ENCODE measurements at places on chromosomes 13 and 19.

DNA sequence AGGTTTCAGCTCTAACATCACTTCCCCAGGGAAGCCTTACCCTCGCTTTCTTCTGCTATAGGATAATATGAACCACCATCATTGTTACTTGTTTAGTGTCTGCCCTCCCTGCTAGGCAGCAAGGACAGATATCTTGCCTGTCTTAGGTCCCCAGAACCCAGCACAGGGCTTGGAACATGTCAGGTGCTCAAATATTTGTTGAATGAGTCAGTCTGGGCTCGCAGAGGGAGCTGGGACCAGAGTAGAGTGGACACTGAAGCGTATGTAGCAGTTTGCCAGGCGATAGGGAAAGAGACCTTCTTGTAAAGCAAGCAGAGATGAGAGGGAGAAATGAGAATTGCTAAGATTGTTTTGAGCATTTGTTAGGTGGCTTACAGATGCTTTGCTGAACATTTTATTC lies 11.7 kb downstream of the BCKDHA start:
- no peak for DNase-seq

- no peak for DNase-seq
Measured at GRCh38 chr19:56689198-56689597, 17.6 kb upstream of the ZNF835 start.

DNA sequence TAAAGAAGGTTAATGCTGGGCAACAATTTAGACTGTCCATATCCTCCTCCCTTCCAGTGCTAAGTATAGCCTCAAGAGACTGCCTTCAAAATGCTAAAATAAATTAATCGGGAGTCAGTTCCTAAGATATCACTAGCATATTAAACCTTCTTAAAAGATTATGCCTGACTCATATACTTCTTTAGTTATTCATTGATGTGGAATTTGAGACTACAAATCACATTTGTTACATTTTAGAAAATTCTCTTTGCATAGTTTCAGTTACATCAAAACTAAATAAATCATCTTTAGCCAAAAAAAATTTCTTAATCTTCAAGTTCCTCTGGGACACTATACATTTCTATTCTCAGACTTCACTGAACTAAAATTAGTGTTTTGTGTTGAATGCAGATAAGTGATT lies 769.1 kb downstream of the PCDH9 start:
- no peak for DNase-seq

GRCh38 chr19:30621326-30621920 lies 249.2 kb downstream of the ZNF536 start:
- DNase-seq, result no peak

GRCh38 chr13:43113603-43114002 lies 90.2 kb downstream of the DNAJC15 start:
- no peak for DNase-seq

DNA sequence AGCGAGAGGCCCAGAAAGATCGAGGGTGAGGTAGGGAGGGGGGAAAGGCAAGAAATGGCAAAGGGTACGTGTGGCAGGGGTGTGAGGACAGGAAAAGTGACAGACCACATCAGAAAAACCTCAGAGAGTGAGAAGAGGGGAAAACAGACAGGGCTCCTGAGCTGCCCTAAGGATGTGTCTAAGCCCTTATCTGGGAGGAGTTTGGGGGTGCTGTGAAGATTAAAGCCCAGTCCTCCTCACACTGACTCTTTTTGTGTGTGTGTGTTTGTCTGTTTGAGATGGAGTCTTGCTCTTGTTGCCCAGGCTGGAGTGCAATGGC lies 703 bp upstream of the PTH2 start:
- DNase-seq, result no peak

GRCh38 chr13:27535546-27535945 lies 84.8 kb downstream of the LNX2 start:
- DNase-seq, result no peak

- DNase-seq, result peak; percentile 91
Measured at GRCh38 chr19:588741-589692, 664 bp upstream of the HCN2 start.

DNA sequence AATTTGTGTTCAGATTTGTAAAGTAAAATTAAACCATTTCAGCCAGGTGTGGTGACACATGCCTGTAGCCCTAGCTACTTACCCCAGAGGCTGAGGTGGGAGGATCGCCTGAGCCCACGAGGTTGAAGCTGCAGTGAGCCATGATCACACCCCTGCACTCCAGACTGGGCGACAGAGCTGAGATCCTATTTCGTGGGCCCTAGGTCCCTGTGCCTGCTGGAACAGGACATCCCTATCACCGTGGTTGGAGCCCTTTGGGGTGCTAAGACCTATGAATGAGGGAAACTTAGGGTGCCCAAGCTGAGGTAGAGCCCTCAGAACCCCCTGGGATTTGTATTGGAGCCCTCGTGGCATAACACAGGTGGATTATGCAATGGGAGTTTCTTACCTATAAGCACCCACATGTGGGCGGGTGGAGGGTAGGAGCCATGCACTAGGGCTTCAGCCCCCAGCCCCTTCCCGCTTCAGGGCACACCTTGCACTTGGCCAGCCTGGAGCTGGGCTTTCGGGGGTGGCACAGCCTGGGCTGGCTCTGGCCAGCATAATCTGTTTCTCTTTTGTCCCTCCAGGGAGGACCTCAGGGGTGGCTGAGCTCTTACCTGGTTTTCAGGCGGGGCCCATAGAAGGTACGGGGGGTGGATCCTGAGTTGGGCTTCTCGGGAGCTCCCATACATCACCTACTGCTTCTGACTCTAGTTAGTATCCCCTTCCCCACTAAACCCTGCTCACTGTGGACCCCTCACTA lies 7.2 kb upstream of the USF2 start:
- DNase-seq, result no peak

DNA sequence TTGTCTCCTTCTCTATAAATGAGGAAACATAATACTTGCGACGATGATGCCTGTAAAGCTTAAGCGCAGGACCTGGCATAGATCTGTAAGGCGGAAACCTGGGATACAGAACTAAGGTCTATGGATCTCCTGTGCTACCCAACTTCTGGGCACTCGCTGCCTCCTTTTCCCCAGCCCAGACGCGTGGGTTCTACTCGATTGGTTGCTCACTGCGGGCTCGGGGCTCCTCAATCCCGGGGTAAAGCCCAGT lies 615 bp upstream of the PSMC4 start:
- no peak for DNase-seq

DNA sequence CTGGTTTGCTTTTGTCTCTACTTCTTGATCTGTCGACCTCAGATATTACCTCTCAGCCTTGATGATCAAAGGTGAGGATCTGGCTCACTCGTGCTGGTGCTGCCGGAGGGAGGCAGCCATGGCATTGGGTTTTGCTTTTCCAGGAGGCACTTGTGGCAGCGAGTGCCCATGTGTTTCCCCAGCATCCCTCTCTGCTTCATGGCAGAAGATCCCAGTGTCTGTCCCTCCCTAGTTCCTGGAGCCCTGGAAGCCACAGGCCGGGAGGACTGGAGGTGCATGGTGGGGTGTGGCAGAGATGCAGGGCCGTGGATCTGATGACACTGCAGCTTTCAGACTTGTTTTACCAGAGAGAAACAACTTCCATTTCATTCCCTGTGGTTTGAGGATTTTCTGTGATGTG lies 47.5 kb downstream of the ANKRD10 start:
- DNase-seq, result no peak

DNA sequence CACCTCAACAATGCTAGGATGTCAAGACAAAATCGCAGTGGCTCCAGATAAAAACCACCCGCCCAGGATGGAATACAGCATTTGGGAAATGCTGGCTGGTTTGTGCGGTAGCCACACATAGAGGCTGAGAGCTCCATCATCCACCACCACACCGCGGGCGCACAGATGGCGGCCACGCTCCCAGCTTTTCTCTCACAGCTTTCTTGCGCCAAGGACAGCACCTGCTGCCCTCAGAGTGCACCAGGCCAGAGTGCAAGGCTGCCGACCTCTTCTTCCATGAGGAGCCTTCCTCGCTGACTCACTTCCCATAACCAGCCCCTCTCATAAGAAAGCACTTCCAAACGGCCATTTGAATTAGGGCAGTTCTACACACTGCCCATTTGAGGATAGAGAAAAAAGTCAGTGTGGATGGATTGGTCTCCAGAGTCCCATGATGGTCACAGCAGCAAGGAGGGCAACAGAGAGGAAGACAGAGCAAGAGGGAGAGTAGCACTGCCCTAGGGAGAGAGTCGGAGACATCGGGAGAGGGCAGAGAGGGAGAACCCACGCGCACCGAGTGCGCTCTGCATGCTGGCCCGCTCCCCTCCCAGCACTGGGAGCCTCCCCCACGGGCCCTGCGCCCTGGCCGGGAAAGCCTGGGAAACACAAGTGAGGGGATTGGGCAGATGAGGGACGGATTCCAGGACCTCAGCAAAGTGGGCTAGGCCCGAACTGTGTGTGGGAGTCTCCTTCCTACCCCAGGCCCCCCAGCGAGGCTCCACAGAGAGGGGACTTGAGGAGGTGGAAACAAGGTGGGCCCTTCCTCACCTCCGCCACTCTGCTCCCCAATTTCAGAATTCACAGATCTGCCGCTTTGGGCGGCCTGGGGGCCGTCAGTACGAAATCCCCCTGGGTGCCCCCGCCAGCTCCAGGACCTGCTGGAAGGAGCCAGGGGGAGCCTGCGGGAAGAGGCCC lies 156.9 kb downstream of the USP12 start:
- DNase-seq, result no peak

GRCh38 chr19:54877471-54877870 lies 3.4 kb downstream of the FCAR start:
- DNase-seq, result no peak

DNA sequence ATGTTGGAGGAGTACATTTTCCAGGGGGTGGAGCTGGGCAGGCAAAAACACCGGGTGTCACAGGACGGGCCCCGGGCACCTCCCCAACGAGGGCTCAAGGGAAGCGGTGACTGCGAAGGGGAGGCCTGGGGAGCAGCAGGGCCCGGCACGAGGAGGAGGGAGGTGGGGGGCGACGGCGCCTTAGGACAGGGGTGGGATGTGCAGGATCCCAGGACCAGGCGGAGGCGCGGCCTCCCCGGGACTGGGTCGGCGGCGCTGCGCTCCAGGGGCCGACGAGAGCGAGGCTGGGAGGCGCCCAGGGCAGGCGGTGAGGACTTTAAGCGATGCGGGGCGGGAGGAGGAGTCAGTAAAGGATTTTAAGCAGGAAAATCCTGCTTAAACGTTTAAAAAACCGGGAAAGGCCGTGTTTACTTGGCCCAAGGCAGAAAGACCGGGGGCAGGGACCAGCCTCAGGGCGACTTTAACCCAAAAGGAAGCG lies 427 bp downstream of the ZNF160 start:
- DNase-seq, result peak; percentile 37

GRCh38 chr19:9406798-9407352 lies 28.5 kb downstream of the ZNF266 start:
- no peak for DNase-seq

DNA sequence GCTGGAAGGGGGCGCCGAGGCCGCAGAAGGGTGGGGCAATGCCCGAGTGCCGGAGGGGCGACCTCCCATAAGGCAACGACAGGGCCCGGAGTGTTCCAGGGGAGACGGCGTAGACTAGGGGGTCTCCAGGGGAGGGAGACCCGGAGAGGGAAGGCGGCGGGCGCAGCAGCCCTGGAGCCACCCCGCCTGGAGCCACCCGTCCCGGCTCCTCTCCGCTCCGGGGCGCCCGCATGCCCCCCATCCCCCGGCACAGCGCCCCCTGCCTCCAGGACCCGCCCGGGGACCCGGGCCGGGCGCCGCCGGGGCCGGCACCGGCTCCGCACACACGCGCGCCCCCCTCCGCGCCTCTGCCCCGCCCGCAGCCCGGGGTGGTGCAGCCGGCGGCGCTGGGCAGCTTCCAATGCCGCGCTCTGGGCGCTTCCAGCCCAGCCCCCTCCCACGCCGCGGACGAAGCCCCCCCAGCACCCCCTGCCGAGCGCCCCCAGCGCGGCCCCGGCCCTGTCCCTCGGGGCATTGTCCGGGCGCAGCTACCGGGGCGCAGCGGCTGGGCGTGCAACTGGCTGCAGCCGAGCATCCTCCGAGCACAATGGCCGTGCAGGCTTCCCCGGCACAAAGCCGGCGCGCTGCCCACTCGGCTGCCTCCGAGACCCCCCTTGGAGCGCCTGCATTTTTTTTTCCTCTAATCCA lies 519 bp downstream of the PTPRS start:
- DNase-seq, result no peak

- no peak for DNase-seq
Measured at GRCh38 chr19:3578390-3578789, 5.6 kb downstream of the HMG20B start.

GRCh38 chr13:28678809-28679208 lies 19.9 kb downstream of the POMP start:
- no peak for DNase-seq

DNA sequence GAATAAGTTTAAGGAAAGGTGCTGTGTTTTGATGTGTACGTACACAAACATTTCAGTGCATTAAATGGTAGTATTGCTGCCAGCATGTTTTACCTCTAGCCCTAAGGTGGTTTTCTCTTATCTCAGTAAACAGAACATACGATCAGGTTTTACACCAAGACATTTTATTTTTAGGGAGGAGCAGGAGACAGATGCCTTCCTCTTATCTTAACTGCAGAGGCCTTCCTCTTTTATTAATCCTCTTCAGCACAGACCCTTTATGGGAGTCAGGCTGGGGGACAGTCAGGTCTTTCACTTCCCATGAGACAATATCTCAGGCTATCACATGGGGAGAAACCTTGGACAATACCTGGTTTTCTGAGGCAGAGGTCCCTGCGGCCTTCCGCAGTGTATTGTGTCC lies 14.9 kb upstream of the ZNF611 start:
- no peak for DNase-seq

GRCh38 chr19:5676105-5676771 lies 4.1 kb downstream of the MICOS13 start:
- DNase-seq, result no peak

- no peak for DNase-seq
Measured at GRCh38 chr19:18490728-18491127, 31.1 kb downstream of the ELL start.

- no peak for DNase-seq
Measured at GRCh38 chr19:40799558-40800338, 757 bp downstream of the EGLN2 start.

DNA sequence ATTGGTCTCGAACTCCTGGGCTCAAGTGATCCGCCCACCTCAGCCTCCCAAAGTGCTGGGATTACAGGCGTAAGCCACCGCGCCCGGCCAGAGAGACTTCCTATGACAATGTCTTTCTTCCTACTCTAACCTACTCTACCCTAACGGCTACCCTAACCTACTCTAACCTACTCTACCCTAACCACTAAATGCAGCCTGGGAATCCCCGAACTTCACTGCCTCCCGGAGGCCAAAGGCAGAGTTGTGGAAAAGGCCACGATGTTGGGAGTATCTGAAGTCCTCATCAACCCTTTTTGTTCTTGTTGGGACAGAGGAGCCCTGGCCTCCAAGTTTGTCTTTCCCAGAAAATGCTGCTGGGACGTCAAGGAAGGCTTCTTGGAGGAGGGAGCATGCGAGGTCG lies 967 bp upstream of the NR2C2AP start:
- no peak for DNase-seq

Data from NCI-H1417 (cell line).